ENCODE measurements at places on chromosomes 12 and 14. TPM values are rescaled to one million over a fixed set of nuclear protein-coding genes. Genes with fewer than 3 reads are reported as not detected.

Gene RPL10L
- polyA plus RNA-seq: not detected

DNA sequence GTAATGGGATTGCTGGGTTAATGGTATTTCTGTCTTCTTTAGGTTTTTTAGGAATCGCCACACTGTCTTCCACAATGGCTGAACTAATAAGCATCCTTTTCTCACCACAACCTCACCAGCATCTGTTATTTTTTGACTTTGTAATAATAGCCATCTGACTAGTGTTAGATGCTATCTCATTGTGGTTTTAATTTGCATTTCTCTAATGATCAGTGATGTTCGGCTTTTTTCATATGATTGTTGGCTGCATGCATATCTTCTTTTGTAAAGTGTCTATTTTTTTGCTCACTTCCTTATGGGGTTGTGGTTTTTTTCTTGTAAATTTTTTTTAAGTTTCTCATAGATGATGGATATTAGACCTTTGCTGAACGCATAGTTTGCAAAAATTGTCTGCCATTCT is 377.9 kb downstream of the GALC start:
- DNase-seq: no peak

DNA sequence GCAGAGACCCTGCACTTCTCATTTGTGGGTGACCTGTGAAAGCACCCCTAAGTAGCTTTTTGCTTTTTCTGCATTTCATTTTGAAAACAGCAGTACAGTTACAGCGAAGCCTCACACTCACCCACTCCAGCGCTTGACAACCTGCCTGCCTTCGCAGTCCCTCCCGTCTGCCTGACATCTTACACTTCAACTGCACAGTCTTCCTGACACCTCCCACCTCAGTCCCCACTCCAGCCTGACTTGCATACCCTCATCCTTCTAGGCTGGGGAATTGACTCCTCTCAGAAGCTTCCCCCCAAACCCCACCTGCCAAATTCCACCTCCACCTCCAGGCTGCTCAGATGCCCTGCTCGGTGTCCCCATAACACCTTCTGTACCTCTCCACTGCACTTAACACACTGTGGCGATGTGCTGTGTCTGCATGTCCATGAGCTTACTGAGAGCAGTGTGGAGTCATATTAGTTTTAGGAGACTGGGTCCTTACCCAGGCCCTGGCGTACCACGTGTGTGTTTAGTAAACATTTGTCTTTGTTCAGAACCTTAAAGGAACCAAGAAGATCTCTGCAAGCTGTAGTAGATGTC is 159.4 kb downstream of the PRKCH start:
- no peak for DNase-seq

DNA sequence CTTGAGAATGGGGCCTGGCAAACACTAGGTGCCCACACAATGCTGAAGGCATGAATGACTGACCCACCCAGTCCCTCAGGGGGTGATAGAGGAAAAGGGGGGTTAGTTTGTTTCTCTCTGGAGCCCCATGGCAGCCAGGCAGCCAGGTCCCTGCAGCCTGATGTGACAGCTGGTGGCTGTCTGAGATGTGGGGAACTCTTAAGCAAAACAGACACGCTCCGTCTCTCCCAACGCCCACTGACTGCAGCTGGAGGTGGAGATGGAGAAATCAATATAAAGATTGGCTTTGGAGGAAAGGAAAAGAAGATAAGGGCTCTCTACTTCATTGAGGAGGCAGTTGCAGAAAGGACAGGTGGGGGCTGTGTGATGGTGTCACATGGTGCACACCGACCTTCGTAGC is 240.8 kb upstream of the LHX5 start:
- no peak for DNase-seq
